ENCODE measurements at places on chromosomes 2 and 18.

- DNase-seq = no peak
These were observed 37.4 kb downstream of the AFF3 start for GRCh38 chr2:100104718-100105677.

GRCh38 chr2:68330691-68331090 lies 10.9 kb upstream of the CNRIP1 start:
- DNase-seq = no peak

- no peak for DNase-seq
These were observed 224.2 kb upstream of the CTAGE1 start for GRCh38 chr18:22641958-22642357.

DNA sequence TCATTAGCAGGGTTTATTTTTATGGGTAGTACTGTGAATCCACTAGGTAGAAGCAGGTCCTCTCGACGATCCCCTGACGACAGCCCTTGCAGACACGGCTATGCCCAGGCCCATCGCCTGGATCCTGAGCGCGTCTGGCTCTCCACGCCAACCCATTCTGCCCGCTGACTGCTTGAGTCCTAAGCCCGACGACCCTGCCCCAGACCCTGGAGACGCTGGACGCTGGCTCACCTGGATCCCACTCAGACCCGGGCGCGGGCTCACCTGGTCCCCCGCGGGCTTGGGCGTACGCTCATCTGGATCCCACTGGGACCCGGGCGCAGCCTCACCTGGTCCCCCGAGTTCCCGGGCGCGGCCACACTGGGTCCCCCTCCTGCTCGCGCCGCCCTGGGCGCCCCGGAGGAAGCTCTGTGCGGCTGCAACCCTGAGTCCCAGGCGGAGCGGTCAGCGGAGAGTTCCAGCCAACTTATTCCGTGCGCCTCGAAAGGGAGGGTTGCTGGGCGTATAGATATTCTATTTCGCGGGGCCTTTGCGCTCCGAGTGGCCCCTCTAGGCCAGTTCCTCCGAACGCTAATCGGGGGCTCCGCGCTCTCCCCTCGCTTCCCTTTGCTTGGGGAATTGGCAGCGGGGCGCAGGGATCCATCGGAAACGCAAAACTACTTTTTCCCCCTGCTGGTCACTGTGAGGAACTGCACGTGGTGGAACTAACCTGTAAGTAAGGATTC lies 22.4 kb upstream of the RMP24 start:
- DNase-seq = no peak

DNA sequence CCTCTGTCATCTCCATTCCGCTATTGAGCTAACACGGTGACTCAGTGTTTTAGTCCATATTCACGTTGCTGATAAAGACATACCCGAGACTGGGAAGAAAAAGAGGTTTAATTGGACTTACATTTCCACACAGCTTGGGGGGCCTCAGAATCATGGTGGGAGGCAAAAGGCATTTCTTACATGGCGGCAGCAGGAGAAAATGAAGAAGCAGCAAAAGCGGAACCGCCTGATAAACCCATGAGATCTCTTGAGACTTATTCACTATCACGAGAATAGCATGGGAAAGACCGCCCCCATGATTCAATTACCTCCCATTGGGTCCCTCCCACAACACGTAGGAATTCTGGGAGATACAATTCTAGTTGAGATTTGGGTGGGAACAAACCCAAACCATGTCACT lies 22.6 kb upstream of the CXXC1 start:
- DNase-seq = no peak

DNA sequence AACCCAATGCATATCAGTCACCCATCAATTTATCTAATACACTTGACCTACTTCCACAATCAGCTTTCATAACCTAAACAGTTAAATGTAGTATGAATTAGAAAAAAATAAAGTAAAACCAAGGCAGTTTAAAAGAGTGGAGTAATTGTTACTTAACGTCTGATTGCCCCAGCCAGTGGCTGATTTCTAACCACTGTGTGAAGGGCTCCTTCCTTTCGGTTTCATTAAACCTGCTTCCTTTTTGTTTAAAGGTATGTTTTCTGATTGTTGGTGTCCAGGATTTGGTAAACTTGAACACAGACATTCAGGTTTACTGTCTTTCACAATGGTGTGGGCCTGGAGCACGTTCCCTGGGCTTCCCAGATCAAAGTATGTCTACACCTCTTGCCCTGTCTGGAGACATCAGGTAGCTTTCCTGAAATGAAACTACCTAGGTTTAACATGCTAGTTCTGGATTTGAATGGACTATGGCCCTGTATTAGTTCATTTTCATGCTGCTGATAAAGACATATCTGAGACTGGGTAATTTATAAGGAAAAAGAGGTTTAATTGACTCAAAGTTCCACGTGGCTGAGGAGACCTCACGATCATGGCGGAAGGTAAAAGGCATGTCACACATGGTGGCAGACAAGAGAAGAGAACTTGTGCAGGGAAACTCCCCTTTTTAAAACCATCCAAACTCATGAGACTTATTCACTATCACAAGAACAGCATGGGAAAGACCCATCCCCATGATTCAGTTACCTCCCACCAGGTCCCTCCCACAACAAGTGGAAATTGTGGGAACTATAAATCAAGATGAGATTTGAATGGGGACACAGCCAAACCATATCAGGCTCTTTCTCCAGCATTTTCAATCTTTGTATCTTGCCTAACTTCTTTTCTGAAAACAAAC lies 605.2 kb upstream of the ID2 start:
- no peak for DNase-seq

DNA sequence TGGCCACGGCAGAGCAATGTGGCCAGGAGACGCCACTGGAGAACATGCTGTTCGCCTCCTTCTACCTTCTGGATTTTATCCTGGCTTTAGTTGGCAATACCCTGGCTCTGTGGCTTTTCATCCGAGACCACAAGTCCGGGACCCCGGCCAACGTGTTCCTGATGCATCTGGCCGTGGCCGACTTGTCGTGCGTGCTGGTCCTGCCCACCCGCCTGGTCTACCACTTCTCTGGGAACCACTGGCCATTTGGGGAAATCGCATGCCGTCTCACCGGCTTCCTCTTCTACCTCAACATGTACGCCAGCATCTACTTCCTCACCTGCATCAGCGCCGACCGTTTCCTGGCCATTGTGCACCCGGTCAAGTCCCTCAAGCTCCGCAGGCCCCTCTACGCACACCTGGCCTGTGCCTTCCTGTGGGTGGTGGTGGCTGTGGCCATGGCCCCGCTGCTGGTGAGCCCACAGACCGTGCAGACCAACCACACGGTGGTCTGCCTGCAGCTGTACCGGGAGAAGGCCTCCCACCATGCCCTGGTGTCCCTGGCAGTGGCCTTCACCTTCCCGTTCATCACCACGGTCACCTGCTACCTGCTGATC lies 4.9 kb downstream of the GPR17 start:
- no peak for DNase-seq

DNA sequence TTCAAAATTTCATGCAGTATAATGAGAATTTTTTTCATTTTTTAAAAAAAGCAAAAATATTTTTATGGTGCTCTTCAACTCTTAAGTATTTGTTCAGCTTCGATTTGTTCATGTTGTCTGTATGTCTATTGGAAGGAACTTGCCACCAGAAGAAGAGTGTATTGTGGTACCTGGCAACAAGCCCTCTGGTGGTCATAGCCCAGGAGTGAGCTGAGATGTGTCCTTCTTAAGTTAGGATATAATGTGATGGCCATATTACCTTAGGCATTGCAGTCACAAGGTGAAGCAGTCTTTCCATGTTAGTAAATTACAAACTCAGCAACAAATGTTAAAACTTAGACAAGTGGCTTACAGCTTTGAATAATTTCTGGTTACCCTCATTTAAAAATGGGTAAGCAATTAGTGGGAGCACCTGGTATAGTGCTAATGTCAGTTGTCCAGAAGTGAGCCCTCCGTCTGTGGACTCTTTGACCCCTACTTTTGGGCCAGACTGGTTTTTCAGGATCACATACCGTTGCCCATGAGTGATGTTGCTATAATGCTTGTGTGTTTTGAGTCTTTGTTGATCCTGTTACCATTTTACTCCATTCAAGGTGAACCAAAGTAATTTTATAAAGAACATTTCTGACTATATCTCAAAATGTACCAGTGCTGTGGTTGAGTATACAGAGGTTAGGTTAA lies 57.4 kb downstream of the MYO1B start:
- DNase-seq = no peak

DNA sequence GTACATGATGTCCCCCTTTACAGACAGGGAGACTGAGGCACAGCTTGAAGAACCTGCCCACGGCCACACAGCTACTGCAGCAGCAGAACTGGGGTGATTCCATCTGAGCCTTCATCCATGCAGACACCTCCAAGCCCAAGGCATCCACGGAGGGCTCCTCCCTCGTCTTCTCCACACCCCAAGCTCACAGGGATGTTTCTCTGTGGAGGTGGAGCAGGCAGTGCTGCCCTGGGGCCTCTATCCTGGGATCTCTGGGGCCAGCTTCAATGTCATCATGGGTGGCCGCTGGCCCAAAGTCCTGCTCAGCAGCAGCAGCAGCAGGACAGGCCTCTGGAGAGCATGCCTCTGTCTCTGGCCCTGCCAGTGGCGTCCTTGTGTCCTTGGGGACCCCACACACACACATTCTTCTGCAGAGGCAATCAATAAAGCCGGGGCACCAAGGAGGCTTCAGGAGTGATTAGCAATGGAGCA lies 31.2 kb downstream of the ADI1 start:
- no peak for DNase-seq
